ENCODE measurements at places on chromosomes 7 and 10.

GRCh38 chr10:70651661-70652060 is 20.6 kb upstream of the ADAMTS14 start:
- no peak for DNase-seq

GRCh38 chr7:88281749-88282148 is 24.9 kb downstream of the STEAP4 start:
- DNase-seq, result no peak

GRCh38 chr10:113473851-113474250 is 79.0 kb upstream of the HABP2 start:
- DNase-seq, result no peak

DNA sequence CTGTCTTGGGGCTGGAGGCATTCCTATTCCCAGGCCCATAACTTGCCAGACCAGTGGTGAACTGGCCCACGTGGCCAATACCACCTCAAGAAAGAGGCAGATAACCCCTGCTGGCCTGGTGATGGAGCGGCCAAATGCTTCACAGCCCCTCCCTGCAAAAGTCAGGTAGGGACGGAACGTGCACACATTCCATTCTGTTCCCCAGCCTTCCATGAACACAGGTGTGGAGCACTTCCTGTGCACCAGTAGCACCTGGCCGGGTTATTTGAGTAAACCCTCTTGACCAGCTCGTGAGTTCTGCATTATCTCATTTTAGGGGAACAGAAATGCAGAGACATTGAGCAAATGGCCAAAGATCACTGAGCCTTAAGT is 134.4 kb downstream of the SH3PXD2A start:
- DNase-seq, result no peak

DNA sequence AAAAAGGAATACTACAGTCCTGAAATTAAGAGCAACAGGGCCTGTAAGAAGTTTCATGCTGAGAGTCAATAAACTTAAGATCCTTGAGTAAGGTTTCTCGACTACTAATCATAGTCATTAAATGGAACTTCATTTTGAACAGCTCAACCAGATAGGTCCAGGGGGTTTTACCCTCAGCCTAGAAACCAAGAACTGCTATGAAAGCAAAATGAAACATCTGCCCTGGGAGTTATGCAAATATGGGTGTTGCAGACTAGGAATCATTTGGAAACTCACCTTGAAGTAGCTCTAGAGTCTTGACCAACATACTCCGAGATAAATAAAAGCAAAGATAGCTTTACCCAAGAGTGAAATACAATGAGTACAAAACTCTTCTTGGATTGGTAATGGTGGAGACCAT is 128.0 kb downstream of the HGF start:
- DNase-seq, result no peak

- DNase-seq, result no peak
Measured at GRCh38 chr7:93757426-93757825, 133.1 kb downstream of the TFPI2 start.

- DNase-seq, result peak; percentile 34
Measured at GRCh38 chr10:103712898-103713498, 142.4 kb downstream of the SH3PXD2A start.

DNA sequence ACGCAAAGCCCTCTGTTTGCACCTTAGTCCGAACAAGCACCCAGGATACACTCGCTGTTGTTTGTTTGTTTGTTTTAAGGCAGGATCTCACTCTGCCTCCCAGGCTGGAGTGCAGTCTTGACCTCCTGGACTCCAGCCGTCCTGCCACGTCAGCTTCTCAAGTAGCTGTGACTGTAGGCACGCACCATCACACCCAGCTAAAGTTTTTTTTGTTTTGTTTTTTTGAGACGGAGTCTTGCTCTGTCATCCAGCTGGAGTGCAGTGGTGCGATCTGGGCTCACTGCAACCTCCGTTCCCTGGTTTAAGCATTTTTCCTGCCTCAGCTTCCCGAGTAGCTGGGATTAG is 76.8 kb downstream of the CTBP2 start:
- DNase-seq, result no peak

GRCh38 chr10:112793202-112793921 is 156.7 kb upstream of the TCF7L2 start:
- peak; percentile 33 for DNase-seq

DNA sequence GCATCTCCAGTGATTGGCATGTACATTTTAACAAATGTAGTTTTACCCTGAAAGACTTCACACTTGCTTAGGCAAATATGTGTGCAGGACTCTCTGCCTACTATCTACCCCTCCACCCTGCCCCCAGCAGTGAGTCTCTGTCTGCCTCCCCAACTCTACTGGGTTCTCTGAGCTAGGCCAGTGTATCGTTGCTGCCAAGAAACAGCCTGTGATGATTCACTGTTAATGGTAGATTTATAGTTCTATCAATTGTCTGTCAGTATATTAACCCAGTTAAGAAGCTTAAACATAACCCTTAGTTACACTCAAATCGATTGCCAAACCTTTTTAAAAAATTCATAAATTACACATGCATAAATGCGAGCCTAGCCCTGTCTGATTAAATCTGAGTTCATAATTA is 137.0 kb downstream of the SND1 start:
- no peak for DNase-seq

DNA sequence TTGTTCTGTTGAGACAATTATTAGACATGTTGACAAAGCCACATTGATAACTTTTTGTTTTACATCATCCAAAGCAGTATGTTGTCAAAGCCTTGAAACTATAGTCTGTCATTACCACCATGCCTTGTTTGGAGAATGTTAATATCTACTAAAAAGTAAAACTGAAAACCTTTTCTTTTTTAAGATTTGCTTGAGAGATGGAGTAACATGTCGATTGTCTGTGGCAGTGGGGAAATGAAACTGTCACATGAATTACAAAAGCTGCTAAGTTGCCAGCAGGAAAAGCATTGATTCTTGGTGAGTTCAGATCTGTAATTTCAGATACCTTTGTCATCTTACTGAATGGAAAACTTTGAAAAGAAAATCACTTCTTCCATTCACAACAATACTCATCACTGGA is 69.1 kb downstream of the TFPI2 start:
- no peak for DNase-seq

DNA sequence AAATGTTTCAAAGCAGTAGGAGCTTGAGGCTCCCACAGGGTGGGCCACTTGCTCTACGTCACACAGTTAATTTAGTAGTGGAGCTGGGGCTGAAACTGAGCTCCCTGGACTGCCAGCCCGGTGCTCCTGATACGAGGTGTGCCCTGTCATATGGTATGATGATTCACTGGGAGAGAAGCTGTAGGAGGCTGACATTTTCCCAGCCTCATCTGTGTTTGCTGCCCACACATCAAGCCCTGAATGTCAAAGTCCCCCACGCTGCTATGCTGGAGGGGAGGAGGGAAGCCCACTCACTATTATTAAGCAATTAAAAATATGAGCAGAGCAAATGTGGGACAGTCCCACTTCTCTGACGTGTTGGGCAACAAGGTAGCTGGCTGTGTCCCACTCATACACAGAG is 81.2 kb upstream of the SORCS3 start:
- no peak for DNase-seq

DNA sequence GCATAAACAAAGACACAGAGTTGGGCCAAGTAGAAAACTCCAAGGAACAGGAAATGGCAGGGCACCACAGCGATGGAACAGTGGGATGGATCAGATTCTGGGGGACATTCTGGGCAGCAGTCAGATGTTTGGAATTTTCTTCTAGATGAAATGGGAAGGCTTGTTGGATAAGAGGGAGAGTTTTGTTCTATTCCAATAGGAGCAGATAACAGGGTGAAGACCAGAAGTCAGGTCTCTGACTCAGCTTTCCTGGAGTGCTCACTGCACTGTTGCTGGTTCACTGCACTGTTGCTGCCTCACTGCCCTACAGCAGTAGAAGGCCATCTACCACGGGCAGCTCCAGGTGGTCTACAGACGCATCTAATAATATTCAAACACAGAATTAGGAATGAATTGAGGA is 135.6 kb downstream of the ATE1 start:
- DNase-seq, result no peak

DNA sequence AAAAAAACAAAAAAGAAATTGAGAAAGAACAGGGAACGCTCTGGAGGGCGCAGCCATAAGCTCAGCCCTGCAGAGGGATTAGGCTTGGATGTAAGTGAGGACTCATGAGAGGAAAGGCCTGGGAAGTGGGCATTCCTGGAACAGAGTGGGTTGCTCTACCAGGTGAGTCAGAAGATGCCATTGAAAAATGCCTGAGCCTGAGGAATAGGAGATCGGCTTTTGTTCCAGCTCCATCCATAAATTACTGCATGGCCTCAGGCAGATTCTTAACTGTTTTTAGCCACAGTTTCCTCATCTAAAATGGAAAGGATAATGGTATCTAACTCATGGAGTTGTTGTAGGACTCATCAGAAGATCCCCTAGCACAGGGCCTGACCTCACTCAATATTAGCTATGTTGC is 1.1 kb upstream of the RGR start:
- no peak for DNase-seq

- DNase-seq, result no peak
Measured at GRCh38 chr7:117237646-117238045, 85.2 kb downstream of the WNT2 start.

- DNase-seq, result no peak
Measured at GRCh38 chr10:105010411-105011121, 369.5 kb downstream of the SORCS3 start.

- no peak for DNase-seq
Measured at GRCh38 chr10:80535671-80536360, 1.9 kb upstream of the SH2D4B start.

GRCh38 chr7:11988186-11988585 is 156.2 kb upstream of the THSD7A start:
- DNase-seq, result no peak

GRCh38 chr7:75795831-75796285 is 17.7 kb downstream of the CCL24 start:
- no peak for DNase-seq

DNA sequence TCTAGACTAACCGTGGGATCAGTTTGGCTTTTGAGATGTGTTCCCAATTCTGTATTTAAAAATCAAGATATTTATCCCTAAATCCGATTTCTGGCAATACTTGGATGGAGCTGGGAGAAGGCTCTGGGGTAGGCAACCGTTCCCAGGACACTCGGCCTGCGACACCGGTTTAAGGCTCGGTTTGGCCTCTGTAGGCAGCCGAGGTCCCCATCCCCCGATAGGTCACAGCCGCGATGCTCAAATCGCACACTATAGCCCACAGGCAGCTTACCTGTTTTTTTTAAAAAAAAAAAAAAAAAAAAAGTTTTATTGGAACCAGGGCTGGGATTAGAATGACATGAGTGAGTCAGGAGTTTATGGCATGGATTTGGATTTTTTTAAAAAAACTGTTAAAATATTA is 729 bp upstream of the TAF3 start:
- DNase-seq, result no peak

GRCh38 chr10:124659380-124659779 is 84.8 kb downstream of the FAM53B start:
- DNase-seq, result no peak

GRCh38 chr7:56046721-56047445 is 4.4 kb downstream of the PSPH start:
- DNase-seq, result no peak

DNA sequence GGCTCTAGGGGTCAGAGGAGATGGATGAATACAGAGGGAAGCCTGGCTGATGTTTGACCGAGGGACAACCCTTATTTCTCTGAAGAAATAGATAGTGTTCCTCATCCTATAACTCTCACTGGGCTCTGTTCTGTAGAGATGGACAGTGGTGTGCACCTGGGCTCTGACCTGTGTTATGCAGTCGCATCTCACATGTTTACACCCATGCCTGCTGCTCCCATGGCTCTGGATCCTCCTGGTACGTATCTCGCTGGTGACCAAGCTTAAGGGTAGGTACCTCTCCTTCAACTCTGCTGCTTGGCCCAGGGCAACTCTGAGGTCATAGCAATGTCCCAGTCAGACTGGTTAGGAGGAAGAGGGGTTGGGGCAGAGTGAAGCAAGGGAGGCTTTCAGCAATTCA is 42.8 kb downstream of the ADRA2A start:
- DNase-seq, result no peak

GRCh38 chr7:157027568-157028198 is 17.2 kb upstream of the MNX1 start:
- DNase-seq, result no peak

DNA sequence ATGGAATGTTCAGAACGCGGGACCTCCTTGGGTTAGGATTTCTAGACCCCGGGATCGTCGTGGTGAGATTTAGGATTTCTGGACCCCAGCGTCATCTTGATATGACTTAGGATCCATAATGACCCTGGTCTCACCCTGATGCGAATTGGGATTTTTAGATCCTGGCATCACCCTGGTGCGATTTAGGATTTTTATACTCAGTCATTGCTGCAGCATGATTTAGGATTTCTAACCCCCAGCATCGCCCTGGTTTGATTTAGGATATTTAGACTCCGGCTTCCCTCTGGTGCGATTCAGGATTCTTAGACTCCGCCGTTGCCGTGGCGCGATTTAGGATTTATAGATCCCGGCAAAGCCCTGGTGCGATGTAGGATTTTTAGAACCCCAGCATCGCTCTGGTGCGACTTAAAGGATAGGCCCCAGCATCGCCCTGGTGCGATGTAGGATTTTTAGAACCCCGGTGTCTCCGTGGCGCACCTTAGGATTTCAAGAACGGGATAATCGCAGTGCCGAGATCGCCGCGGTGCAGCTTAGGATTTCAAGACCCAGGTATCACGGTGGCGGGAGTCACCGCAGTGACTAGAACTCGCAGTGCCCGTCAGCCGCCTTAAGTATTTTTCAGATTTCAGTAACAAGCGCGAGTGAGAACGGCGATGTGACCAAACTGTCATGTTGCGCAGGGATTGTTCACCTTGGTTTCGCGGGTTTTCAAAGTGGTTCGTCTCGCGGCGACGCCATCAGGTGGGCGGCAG is 814 bp downstream of the MEST start:
- DNase-seq, result peak; percentile 12

- DNase-seq, result no peak
Measured at GRCh38 chr10:10826125-10826524, 191.5 kb upstream of the CELF2 start.

DNA sequence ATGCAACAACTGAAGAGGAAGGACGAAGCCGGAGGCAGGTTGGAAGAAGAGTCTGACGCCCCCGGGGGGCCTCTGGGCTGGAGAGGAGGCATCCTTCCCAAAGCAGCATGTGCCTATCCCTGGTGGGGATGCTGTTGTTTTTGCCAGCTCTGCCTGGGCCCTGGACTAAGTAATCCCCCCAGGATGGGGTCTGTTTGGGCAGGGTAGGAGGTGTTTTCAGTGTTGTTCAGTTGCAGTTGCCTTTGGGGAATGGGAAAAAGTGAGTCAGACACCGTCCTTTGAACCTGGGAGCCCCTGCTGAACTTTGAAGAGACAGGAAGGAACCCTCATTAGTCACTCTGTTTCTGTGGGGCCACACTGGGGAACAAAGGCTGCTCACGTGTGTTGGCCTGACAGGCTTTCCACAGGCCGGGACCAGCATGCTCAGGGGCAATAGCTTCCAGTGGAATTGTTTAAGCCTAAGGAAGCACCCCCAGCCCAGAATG is 35.2 kb upstream of the GDF10 start:
- no peak for DNase-seq

GRCh38 chr10:3848775-3849635 is 64.0 kb upstream of the KLF6 start:
- no peak for DNase-seq
